ENCODE measurements at places on chromosomes 4 and X. TPM values are rescaled to one million over a fixed set of nuclear protein-coding genes. Genes with fewer than 3 reads are reported as not detected.

DNA sequence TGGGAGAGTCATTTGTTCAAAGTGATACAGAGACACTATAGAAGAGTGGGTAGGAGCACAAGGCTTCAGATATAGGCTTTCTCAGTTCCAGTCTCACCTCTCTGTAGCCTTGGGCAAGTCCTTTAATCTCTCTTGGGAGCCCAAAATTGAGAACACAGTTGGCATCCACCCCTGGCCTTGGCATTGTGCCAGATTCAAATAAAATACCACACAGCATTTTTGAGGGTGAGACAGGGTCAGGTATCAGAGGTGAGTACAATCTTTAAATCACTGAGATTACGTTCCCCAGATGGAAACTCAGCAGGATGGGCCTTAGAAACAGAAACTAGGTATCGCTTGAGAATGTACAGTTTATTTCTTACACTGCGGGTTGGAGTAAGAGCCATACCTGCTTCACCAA is 25.2 kb upstream of the SMIM10L2A start:
- H3K4me1 ChIP-seq = no peaks in the 10 kb centered on the region
- no peak for DNase-seq
- H3K4me3 ChIP-seq = no peak overlapping the region
- peaks cover 36% of the 10 kb centered on the region for H3K27me3 ChIP-seq

- DNase-seq = no peak
- H3K4me3 ChIP-seq = no peak overlapping the region
- no peaks in the 10 kb centered on the region for H3K4me1 ChIP-seq
Measured at GRCh38 chr4:41976775-41977516, 4.6 kb upstream of the DCAF4L1 start.

DNA sequence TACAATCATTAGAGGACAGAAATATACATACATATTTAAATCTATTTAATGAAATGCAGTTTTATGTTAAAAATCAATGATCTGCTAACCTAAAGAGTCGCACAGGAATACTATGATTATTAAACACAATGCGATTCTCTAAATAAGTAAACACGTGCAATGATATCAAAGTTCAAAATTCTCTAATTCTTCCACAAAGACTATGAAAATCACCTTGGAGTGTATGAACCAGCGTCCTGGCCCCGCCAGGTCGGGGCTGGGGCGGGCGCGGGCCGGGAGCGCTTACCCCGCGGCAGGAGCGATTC is 608 bp upstream of the FAM200B start:
- peak overlapping the region; percentile 87 for H3K27ac ChIP-seq
- H3K36me3 ChIP-seq = peaks cover 23% of the 10 kb centered on the region
- H3K4me1 ChIP-seq = peaks cover 47% of the 10 kb centered on the region
- peak overlapping the region; percentile 79 for H3K4me3 ChIP-seq
- H3K27me3 ChIP-seq = no peaks in the 10 kb centered on the region

GRCh38 chr4:24063731-24064130 is 173.9 kb upstream of the PPARGC1A start:
- DNase-seq = no peak
- no peak overlapping the region for H3K27ac ChIP-seq
- H3K4me3 ChIP-seq = no peak overlapping the region
- H3K27me3 ChIP-seq = peaks cover 11% of the 10 kb centered on the region
- no peaks in the 10 kb centered on the region for H3K4me1 ChIP-seq

DNA sequence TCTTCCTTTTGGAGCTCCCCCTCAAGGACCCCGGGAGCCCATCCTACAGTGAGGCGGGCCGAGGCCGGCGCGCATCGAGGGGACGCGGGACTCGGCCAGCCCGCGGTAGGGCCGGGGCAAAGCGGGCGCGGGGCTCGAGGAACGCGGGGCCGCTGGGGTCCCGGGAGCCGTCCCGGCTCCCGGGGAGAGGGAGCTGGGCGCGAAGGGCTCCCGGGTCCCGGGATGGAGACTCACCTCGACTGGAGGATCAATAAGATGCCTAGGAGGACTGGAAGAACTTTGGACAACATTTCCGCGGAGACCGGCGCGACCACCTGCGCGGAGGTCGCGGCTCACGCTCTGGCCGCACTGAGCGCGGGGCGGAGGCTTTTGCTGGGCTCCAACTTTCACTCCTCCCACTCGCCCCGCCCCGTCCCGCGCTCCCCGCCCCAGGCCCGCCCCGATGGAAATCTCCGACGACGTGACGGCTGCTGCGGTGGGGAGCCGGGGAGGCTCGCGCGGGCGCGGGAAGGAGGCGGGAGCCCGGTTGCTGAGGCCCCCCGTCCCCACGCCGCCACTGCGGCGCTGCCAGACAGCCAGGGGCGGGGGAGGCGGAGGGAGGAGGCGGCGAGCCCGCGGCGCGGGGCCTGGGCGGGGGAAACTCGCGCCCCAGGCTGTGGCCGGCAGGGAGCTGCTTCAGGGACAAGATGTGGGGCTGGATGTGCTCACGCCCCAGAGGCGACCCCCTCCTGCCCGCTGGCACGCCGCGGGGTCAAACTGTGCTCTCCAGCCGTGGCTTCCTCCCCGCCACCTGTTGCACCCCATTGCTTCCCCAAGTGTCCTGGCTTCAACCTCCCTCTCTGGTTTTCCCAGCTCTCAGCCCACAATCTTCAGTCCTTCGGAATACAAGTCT is at the start of gene GABRE:
TSS of gene GABRE (minus strand) at position 341 of the 892 bp plus-strand sequence. CDS start at position 290, 51 bp downstream.
- peaks cover 49% of the 10 kb centered on the region for H3K4me1 ChIP-seq
- no peaks in the 10 kb centered on the region for H3K27me3 ChIP-seq
- peaks cover 5% of the 10 kb centered on the region for H3K36me3 ChIP-seq

GRCh38 chr4:84887824-84888223 is 78.7 kb downstream of the WDFY3 start:
- no peaks in the 10 kb centered on the region for H3K36me3 ChIP-seq
- H3K4me3 ChIP-seq = no peak overlapping the region
- H3K27me3 ChIP-seq = no peaks in the 10 kb centered on the region

DNA sequence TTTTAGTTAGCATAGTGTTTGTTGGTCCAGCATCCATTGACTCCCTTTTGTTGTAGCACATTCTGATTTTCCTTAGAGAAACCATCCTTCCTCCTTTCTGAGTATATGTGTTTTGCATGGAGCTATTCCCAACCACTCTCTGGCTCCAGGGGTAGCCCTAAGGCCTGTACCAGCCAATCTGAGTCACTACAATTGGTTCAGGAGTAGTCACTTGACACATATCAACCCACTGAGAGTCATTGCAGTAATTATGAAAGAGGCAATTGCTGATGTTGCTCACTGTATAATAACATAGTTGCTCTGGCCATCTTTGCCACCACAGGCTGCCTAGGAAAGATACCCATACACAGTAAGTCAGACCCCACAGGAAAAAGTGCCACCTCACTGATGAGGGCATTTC is 71.2 kb upstream of the GRID2 start:
- H3K4me1 ChIP-seq = peaks cover 4% of the 10 kb centered on the region
- DNase-seq = no peak
- H3K27ac ChIP-seq = no peak overlapping the region
- no peaks in the 10 kb centered on the region for H3K27me3 ChIP-seq

- H3K4me1 ChIP-seq = peaks cover 7% of the 10 kb centered on the region
- no peak overlapping the region for H3K27ac ChIP-seq
- DNase-seq = no peak
- no peaks in the 10 kb centered on the region for H3K27me3 ChIP-seq
- no peak overlapping the region for H3K4me3 ChIP-seq
Measured at GRCh38 chrX:46954716-46955115, 42.5 kb downstream of the JADE3 start.

GRCh38 chrX:23849241-23849640 is 58.5 kb downstream of the APOO start:
- no peaks in the 10 kb centered on the region for H3K27me3 ChIP-seq
- no peak for DNase-seq
- 0 out of 2 replicates have a peak, but pooled peaks cover 7% of the 10 kb centered on the region for H3K4me1 ChIP-seq
- H3K27ac ChIP-seq = no peak overlapping the region

GRCh38 chrX:103774070-103774642 is 2.5 kb upstream of the PLP1 start:
- no peaks in the 10 kb centered on the region for H3K36me3 ChIP-seq
- peaks cover 35% of the 10 kb centered on the region for H3K27me3 ChIP-seq
- H3K4me3 ChIP-seq = no peak overlapping the region
- DNase-seq = no peak
- no peaks in the 10 kb centered on the region for H3K4me1 ChIP-seq

DNA sequence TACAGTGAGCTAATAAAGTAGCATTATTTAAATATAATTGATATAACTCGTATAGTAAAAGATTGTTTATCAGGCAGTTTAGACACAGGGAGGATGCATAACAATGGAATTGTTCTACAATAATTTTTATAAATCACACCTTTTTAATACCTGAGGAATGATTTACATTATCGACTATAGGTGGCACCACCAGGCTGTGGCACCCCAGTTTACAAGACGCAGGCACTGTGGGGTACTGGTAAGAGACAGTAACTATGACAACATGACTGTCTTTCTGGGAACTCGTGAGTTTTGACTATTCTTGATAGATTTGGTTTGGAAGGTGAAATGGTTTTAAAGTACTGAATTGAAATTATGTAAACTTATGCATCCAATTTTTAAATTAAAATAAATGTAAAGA is 27.1 kb upstream of the STBD1 start:
- H3K27ac ChIP-seq = no peak overlapping the region
- no peak overlapping the region for H3K4me3 ChIP-seq
- no peaks in the 10 kb centered on the region for H3K4me1 ChIP-seq

GRCh38 chrX:24542756-24543155 is 77.7 kb downstream of the PDK3 start:
- H3K27me3 ChIP-seq = 0 out of 2 replicates have a peak, but pooled peaks cover 6% of the 10 kb centered on the region
- H3K27ac ChIP-seq = no peak overlapping the region
- H3K4me3 ChIP-seq = no peak overlapping the region
- H3K4me1 ChIP-seq = no peaks in the 10 kb centered on the region

DNA sequence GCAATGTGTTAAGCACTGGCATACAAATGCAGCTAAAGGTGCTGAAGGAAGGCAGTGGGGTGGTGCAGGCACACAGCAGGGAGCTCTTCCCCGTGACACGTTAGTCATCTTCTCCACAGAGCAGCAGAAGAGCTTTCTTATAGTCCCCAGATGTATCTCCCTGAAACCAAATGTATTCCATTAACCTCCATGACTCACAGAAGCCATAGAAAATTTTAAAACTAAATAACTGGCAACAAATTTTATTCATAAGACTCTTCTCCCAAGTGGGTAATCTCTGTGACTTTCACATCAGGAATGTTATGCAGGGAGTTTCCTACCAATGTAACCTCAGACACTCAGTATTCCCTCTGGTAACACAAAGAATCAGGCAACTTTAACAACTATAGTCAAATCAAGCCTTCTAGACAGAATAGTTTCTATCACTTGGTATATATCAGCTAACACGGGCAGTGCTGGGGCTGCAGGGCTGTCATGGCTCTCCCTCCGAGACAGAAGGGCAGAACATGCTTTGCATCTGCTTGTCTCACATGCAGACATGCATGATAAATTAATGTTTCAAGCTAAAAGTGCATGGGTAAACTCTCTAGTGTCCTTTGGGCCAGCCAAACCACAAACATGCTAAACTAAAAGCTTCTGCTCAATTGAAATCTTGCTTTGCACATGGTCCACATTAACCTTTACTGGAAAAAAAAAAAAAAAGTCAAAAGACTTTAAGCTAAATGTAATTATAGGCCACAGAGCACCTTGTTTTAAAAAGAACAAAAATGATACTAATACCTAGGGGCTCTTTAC is 28.2 kb downstream of the ANXA5 start:
- no peak overlapping the region for H3K4me3 ChIP-seq
- no peak overlapping the region for H3K27ac ChIP-seq
- H3K27me3 ChIP-seq = no peaks in the 10 kb centered on the region
- DNase-seq = no peak

DNA sequence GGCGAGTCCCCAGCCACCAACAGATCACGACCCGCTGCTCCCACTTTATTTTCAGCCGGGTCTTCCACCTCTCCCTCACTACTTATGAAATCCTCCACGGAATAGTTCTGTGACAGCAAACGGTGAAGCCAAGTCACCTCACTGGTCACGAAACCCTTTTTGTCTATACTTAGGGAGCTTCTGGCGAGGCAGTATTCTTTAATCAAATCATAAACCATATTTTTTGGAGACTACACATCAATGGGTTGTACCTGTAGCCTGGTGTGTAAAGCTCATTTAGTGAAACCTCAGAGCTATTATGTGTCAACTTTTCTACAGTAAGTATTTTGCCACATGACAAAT is 809 bp upstream of the H2AZ1 start:
- peaks cover 14% of the 10 kb centered on the region for H3K36me3 ChIP-seq

GRCh38 chr4:141339966-141340365 is 119.3 kb downstream of the ZNF330 start:
- DNase-seq = peak; percentile 35
- no peaks in the 10 kb centered on the region for H3K36me3 ChIP-seq
- H3K27me3 ChIP-seq = no peaks in the 10 kb centered on the region
- H3K4me3 ChIP-seq = no peak overlapping the region

Gene SMS
- total RNA-seq = 218 TPM

Gene BTK
- not detected for total RNA-seq

Gene FGF13
- total RNA-seq = 0.90 TPM

Gene KDR
- total RNA-seq = 0.20 TPM

Gene FABP2
- total RNA-seq = not detected

Gene MAGEA12
- 24.2 TPM for total RNA-seq

Gene SERTM2
- total RNA-seq = not detected

Gene EDA2R
- total RNA-seq = not detected

Gene AFM
- total RNA-seq = not detected

Data from PC-9 (cell line).